ENCODE measurements at places on chromosomes 1 and 21. TPM values are rescaled to one million over a fixed set of nuclear protein-coding genes. Genes with fewer than 3 reads are reported as not detected.

The PKP1 gene
- not detected for total RNA-seq

The HAO2 gene
- not detected for total RNA-seq

The PGLYRP4 gene
- not detected for total RNA-seq

The TMEM52 gene
- total RNA-seq: 0.61 TPM

The VTCN1 gene
- 0.40 TPM for total RNA-seq

The CSF3R gene
- total RNA-seq: not detected

The NPL gene
- 1.7 TPM for total RNA-seq

The SHISA4 gene
- 3.8 TPM for total RNA-seq

The LCE6A gene
- total RNA-seq: not detected

The CTSS gene
- total RNA-seq: 14.2 TPM

The ACKR1 gene
- not detected for total RNA-seq

The CD52 gene
- total RNA-seq: not detected

The CFAP107 gene
- not detected for total RNA-seq

The STYXL2 gene
- 7.1 TPM for total RNA-seq

The TFAP2E gene
- 9.8 TPM for total RNA-seq

The MTARC2 gene
- 5.4 TPM for total RNA-seq

The TAL1 gene
- total RNA-seq: 2.9 TPM

The MTARC1 gene
- total RNA-seq: 1.5 TPM

The SH3D21 gene
- total RNA-seq: 1.4 TPM

The MTFR1L gene
- 47.9 TPM for total RNA-seq

The CFHR1 gene
- total RNA-seq: 0.10 TPM

The RCAN1 gene
- total RNA-seq: 28.3 TPM

The AIRE gene
- total RNA-seq: 0.10 TPM

The PRAMEF7 gene
- not detected for total RNA-seq

The TEX35 gene
- not detected for total RNA-seq

The UFC1 gene
- total RNA-seq: 51.6 TPM

The C1orf53 gene
- 2.6 TPM for total RNA-seq

The MPZ gene
- 1.1 TPM for total RNA-seq

The ZBTB18 gene
- 51.7 TPM for total RNA-seq

Data from SJCRH30 (cell line).